ENCODE measurements at places on chromosomes 5 and 9. TPM values are rescaled to one million over a fixed set of nuclear protein-coding genes. Genes with fewer than 3 reads are reported as not detected.

- no peak for DNase-seq
Measured at GRCh38 chr9:35529161-35529823, 39.4 kb downstream of the RUSC2 start.

DNA sequence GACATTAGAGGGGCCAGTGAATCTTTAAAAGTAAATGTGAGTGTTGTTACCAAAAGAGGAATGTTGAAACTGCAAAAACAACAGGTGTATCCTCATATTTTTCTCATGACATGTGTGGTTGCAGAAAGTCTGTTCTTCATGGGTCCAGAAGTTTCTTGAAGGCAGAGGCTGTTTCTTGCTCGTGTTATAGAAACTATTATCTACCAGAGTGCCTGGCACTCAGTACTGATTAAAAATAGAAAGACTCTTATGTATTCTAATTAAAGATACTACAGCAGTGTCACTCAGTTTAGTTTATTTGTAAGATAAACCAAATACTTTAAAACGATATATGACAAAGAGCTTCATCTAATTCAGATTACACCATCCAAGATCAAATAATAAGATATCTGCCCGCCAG is 1864.2 kb upstream of the WWC1 start:
- no peak for DNase-seq

GRCh38 chr9:86116425-86116824 is 17.1 kb upstream of the GOLM1 start:
- peak; percentile 25 for DNase-seq

The GABRA6 gene
- not detected for total RNA-seq

GRCh38 chr5:119079318-119079921 is 8.5 kb downstream of the DMXL1 start:
- DNase-seq = peak; percentile 35

The FOXD4L3 gene
- not detected for total RNA-seq

The EMB gene
- 40.6 TPM for total RNA-seq

The DNM1 gene
- 30.1 TPM for total RNA-seq

GRCh38 chr5:95081982-95082381 is 202.9 kb downstream of the MCTP1 start:
- DNase-seq = no peak

GRCh38 chr5:176532795-176533194 is 4.4 kb downstream of the RNF44 start:
- no peak for DNase-seq

DNA sequence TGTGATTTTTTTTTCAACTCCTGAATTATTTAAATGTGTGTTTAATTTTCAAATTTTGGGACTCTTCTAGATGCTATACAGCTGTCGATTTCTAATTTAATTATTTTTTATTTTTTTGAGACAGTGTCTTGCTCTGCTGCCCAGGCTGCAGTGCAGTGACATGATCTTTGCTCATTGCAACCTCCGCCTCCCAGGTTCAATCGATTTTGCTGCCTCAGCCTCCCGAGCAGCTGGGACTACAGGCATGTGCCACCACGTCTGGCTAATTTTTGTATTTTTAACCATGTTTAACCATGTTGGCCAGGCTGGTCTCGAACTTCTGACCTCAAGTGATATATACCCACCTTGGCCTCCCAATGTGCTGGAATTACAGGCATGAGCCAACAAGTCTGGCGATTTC is 28.6 kb downstream of the CSNK1G3 start:
- DNase-seq = no peak

The MOB3B gene
- 15.3 TPM for total RNA-seq

DNA sequence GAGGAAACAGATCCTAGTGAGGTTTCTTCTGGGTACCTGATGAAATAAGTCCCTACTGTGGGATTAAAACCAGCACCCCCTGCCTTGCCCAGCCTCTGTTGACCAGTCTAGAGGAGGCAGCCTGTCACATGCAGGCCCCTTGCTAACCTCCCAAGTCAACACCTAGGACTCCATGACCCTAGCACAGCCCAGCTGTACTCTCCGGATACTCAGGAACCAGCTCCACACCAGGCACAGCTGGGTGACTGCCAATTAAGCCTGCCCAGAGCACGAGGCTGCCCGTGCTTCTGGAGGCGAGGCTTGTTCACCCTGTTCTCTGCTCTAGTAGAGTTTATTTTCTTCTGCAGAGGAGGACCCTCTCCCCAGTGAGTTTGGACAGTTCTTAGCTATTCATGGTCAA is 92.5 kb downstream of the SNX24 start:
- DNase-seq = no peak

The NXNL2 gene
- 0.74 TPM for total RNA-seq

The CCDC152 gene
- total RNA-seq = 11.8 TPM

DNA sequence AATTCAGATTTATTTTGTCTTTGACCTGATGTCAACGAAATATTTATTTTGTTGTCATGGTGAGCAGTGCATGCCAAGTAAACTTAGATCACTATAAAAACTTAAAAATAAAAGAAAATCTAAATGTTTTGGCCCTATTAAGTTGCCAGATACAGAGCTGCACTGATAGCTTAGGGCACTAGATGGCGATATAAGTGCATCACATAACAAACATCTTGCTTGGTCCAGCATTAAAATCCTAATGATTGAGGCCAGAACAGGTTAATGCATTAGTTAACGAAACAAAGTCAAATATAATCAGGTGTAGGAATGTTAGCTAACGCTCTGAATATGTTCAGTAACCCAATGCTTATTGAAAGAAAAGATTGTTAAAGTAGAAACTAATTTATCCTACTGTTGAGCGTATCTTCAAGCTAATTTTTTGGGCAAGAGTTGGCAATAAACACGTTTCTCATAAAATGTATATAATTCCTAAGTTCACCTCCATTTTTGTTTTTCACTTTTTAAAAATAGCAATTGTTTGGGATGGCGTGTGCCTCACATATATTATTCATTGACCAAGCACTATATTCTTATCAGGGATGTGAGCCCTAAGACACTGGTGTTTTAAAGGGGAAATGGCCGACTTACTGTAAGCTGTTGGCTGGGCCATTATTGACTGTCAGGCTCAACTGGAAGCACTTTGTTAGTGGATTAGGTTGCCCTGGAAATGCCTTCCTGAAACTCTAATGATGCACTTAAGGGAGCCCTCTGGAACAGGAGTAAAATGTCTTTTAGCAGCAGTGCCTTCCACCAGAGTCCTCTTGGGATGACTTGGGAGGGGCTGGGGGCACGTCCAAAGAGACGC is 33.3 kb downstream of the KCTD16 start:
- DNase-seq = peak; percentile 72

DNA sequence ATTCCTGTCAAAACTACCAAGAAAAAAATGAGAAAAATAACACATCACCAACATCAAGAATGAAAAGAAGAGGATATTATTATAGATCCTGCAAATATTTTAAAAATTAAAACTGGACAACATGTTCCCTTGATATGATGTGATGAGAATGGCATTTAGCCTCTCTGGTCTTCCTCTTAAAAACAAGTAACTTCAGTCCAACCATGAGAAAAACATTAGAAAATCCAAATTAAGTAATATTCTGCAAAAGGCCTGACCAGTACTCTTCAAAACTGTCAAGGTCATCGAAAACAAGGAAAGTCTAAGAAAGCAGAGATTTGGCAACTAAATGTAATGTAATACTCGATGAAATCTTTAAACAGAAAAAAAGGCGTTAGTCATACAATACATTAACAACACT is 167.1 kb upstream of the SNX2 start:
- DNase-seq = no peak

GRCh38 chr9:124208571-124208970 is 49.2 kb upstream of the NEK6 start:
- no peak for DNase-seq

DNA sequence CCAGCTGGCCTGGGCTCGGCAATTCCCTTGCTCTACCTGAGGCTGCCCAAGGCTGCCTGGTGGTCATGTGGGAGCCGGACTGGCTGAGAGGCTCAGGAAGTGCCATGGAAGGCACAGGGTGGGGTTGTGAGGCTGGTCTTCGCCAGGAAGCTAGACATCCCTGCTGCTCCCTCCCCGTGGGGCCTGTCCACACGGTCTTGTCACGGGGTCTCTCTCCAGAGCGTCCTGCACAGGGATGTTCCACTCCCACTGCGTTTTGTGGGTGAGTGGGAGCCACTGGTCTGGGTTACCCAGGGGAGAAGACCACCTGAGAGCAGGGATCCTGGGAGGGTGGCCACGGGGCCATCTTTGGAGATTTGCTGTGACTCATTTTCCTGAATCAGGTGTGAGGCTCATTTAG is 11.6 kb downstream of the GADD45G start:
- no peak for DNase-seq

DNA sequence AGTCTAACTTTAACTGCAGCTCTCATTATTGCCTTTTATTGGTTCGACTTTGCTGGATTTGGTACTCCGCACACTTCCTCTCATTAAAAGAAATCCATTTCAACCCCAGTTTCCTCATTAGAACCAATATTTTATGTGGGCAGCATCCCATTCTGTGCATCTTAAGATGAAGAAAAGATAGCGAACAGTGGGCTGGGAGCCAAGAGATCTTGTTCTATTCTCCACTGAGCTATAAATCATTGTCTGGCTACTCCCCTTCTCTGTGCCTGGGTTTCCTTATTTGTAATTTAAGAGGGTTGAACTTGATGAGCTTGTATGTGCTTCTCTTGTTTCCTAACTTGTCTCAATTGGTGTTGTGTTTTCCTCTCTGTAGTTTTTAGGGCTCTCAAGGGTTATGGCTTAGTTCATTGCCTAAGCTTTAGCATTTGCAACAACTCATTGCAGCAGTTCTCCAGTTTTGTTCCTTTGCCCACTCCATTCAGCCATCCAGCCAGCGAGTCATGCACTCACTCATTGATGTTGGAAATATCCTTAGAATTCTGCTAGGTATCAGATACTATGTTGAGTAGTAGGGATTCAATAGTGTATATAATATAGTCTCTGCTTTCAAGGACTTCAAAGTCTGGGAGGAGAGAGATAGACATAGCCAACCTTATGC is 273.3 kb upstream of the TNC start:
- DNase-seq = no peak

The NR5A1 gene
- total RNA-seq = 1.0 TPM

DNA sequence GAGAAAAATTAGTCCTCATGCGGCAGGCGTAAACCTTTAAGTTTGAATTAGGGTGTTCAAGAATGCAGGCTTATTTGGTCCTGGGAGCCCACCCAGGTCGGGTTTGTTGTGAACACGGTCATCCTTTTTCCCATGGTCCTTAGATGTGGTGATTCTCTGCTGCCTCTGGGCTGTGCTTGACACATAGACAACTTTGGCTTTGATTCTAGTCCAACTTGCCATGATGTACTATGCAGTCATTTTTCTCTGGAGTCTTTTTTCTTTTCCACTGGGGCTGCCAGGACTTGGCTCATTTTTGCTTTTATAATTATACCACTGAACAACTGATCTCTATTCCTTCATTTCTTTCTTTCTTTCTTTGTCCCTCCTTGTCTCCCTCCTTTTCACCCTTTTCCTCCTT is 218.6 kb downstream of the SREK1 start:
- no peak for DNase-seq

DNA sequence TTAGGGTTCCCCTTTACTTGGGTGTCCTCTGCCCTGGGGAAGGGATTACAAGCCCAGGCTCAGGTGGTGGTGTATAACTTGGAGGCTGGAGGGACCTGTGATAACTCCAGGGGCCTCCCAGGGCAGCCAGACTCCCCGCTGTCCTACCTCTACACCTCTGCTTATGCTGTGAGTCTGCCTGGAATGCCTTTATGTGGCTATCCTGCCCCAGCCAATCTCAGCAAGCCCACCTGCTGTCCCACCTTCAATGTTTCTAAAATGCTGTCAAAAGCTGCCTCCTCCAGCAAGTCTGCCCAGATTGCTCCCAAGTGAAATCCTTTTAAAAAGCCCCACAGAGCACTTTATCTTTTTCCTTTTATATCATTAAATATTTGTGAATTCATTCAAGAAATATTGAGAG is 39.3 kb downstream of the DAB2IP start:
- no peak for DNase-seq

GRCh38 chr9:134566936-134567335 is 74.7 kb upstream of the COL5A1 start:
- no peak for DNase-seq

GRCh38 chr5:168699002-168699401 is 119.8 kb upstream of the PANK3 start:
- DNase-seq = no peak

DNA sequence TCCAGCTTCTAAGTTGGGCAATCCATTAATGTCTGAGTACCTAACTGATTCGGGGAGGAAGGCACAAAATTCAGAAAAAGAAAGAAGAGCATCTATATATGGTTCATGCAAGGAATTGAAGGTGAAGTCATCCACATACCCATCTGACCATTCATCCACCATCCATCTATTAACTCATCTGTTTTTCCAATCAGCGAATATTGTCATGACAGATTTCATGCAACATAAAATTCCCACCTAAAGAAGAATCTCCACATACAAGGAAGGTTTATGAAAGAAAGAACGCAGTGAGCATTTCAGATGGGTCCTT is 164.7 kb downstream of the GRIA1 start:
- DNase-seq = no peak

- DNase-seq = no peak
Measured at GRCh38 chr9:89657765-89658164, 53.0 kb downstream of the GADD45G start.

The CBY3 gene
- total RNA-seq = not detected

GRCh38 chr5:36666986-36667385 is 60.6 kb downstream of the SLC1A3 start:
- no peak for DNase-seq

- DNase-seq = no peak
Measured at GRCh38 chr5:151253605-151253950, 593 bp downstream of the GM2A start.

The LCN9 gene
- 2.4 TPM for total RNA-seq

The PRR16 gene
- total RNA-seq = not detected

The RNF183 gene
- 0.09 TPM for total RNA-seq

- no peak for DNase-seq
Measured at GRCh38 chr5:1750469-1750868, 49.2 kb downstream of the MRPL36 start.

DNA sequence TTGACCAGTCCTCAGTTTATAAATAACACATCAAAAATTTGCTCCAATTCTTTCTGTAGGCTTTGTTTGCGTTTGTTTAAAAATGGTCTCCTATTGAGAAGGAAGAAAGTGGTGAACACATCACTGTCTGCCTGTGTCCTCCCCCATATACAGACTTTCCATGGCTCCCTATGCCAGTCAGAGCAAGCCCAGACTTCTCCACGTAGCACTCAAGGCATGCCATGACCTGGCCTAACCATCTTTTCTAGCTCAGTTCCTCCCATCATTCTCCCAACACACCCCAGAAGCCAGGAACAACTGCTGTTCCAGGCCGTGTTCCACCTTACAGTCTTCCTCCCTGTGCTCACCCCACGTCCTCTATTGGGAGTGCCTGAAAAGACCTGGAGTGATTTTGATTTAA is 129.6 kb upstream of the ZNF618 start:
- no peak for DNase-seq
